ENCODE measurements at places on chromosomes 6 and 20.
A peak's percentile ranks its signal among the peaks of the same experiment; 100 is the strongest.

GRCh38 chr6:69771158-69771906 lies 25.5 kb downstream of the LMBRD1 start:
- peak; percentile 52 for DNase-seq

DNA sequence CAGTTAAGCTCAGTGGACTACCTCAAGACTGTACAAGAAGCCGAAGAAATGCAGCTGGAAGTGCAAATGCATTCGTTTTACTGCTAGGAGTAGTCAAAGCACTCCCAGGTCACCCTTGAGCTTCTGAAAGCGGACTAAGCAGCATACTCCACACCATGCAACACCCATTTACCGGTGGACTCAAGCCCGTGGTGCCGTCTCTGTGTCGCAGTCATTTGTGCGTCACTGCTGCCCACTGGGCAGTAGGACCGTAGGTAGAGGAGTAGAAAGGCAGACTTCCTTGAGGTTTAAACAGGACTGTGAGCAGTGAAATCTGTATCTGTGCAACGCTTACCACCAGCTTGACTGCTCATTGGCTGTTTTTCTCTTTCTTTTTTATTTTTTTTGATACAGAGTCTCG lies 89.0 kb upstream of the FAM8A1 start:
- DNase-seq = no peak

GRCh38 chr6:107045826-107046675 lies 18.1 kb downstream of the MTRES1 start:
- no peak for DNase-seq

DNA sequence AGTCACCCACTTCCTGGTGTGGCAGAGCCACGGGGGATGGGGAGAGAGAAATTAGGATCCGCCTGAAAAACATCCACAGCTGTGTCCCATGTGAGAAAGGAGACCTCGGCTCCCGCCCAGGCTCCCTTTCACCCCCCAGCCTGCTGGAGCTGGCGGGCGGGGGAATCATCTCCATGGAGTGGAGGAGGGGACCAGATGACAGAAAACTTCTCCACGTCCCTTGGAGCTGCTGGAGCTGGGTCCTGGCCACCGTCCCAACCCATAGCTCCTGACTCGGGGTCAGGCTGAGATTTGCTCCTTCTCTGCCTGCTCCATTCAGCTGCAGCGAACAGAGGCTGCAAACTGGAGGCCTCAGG lies 113.8 kb downstream of the CEBPB start:
- DNase-seq = no peak

DNA sequence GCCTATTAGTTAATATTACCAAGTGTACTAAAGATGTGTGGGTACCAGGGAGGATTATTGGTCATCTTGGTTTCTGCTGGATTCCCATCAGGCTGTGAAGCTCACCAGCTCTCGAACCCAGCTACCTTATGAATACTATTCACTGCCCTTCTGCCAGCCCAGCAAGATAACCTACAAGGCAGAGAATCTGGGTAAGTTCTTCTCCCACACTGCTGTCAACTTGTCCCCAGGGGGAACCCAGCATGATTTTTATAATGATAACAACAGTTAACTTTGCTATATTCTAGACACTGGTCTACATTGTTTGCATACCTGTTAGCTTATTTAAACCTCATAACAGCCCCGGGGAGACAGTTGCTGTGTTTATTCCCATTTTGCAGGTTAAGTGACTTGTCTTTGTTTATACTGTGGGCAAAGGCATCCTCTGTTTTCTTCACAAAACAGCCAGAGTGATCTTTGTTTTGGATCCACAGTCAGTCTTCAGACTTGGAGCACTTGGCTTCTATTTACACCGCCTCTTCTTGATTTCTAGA lies 26.5 kb downstream of the TM9SF4 start:
- DNase-seq = no peak

DNA sequence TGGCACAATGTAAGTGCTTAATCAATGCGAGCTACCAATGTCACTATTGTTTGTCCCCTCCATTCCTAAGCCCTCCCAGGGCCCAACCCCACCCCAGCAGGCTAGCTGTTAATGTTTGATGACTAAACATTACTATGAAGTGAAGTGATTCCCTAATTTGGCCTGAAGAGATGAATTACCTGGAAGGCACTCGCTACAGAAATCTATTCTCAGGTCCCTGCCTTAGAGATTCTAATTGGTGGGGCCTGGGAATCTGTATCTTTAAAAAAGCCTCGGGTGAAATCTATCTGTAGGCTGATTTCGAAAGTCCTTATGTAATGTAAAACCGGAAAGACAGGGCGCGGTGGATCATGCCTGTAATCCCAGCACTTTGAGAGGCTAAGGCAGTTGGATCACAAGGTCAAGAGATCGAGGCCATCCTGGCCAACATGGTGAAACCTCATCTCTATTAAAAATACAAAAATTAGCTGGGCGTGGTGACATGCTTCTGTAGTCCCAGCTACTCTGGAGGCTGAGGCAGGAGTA lies 16.9 kb upstream of the SNAI1 start:
- no peak for DNase-seq

DNA sequence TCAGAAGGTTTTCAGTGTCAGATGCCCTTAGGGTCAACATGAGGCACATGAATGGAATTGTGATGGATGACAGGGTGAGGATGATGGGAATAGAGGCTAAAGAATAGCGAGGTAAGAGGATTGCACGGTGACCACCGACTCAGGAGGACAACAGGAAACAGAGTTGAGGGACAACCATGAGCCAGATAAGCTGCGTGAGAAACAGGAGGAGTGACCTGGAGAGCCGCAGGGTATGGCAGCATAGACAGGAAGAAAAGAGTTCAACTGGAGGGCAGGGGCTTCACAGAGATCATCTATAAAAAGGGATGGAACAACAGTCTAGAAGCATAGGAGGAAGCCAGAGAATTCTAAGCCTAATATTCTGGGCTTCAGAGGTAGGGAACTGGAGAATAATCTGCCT lies 84.7 kb upstream of the ENPP5 start:
- no peak for DNase-seq

GRCh38 chr6:139990856-139991465 lies 616.5 kb upstream of the CITED2 start:
- DNase-seq = no peak

DNA sequence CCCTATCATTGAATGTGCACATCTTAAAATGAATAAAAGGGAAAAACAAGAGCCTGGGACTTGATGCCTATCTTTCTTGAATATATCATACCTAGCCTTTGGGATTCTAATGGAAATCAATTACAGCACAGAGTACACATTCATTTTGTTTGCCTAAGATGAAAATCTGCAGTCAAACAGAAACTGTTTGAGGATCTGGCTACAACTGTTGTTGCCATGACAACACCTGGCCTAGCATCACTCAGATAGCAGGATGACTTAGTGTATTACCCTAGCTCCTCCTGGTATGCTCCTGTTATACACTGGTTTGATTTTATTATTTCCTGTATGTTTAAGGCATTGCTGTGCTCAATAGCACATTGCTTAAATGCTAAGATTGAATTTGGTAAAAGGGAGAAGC lies 71.5 kb upstream of the LAMP5 start:
- DNase-seq = no peak
